ENCODE measurements at places on chromosomes 6 and 20. TPM values are rescaled to one million over a fixed set of nuclear protein-coding genes. Genes with fewer than 3 reads are reported as not detected.

DNA sequence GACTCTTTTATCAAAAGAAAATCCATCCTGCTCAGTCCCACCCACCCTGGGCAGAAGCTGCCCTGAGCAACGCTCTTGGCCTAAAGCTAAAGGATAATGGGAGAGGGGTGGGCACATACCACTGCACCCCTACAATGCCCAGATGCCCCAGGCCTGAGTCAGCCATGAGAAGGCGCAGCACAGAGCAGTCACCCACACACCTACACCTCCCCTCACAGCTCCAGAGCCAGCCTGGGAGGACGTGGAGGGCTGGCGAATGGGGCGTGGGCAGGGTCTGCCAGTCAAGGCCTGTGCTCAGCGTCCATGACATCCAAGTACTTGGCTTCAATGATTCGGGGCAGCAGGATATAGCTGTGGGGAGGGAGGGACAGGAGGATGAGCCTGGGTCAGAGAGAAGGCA, 11.5 kb downstream of the SLC4A11 start:
- no peak for DNase-seq

GRCh38 chr20:23146181-23146580, 60.1 kb upstream of the CD93 start:
- DNase-seq = no peak

GRCh38 chr20:32685541-32686529, 12.1 kb upstream of the C20orf203 start:
- no peak for DNase-seq

DNA sequence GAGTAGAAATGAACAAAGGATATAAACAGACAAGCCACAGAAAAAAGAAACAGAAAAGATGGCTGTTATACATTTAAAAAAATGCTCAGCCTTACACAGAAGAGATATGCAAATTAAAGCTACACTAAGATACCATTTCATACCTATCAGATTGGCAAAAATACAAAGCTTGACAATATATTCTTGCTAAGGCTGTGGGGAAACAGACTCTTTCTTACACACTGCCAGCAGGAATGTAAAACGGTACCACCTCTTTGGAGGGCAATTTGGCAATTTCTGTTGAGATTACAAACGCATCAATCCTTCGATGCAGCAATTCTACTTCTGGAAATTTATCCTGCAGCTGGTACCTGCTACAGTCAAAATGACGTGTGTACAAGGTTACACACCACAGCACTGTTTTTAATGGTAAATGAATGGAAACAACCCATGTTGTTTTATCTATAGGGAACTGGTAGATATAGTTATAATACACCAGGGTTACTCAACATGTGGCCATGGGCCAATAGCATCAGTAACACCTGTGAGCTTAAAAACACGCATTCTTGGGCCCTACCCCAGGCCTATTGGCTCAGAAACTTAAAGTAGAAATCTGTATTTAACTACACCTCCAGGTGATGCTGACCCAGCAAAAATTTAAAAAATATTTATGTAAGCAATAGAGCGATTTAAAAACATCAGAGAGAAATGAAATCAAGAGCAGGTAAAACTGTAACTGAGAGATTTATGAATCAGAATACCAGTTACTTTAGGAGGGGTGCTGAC, 53.3 kb downstream of the TRAM2 start:
- no peak for DNase-seq

DNA sequence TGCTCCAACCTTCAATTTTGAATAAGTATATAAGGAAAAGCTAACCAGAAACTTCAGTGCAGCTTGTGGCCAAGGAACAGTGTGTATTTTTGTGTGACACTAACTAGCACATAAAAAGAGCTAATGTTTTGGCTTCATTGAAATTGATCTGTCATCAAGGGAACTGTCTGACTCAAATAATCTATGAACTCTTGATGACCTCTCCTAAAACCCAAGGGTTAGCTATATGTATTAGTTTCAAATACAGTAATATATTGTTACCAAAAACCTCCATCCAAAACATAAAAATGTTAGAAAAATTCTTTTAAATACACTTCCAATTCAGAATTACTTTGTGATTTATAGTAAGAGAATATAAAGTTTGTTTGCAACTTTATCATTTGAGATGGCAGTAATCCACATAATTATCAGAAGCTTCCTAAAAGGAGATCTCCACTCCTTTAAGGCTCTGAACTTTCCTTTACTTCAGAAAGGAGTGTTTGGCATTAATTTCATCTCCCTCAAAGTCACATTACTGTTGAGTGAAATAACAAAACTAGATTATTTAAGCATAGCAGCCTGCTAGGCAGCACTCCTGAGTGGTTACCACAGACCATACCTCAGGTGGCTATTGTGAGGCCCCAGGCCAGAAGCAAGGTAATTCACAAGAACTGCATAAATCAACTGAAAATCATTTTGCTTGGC, 46.3 kb upstream of the HSF2 start:
- no peak for DNase-seq

DNA sequence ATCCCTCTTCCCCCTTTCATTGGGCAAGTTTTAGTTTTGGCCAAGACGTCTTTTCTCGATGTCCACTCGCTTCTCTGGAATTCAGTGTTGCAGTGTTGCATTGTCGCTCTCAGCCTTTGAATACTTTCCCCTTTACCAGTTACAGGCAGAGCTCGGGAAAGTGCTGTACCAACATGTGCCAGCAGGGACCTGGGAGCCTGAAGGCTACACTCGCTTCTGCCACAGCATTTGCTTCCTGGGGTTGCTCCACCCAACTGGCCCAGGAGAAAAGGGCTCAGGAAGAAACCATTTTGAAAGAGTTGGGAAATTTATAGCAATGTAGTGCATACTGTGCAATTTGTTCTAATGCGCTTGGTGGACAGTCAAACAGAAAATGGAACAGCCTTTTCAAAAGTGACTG, 78.6 kb downstream of the LINC00237 start:
- no peak for DNase-seq

GRCh38 chr6:71153755-71154325, 134.8 kb upstream of the OGFRL1 start:
- DNase-seq = no peak

DNA sequence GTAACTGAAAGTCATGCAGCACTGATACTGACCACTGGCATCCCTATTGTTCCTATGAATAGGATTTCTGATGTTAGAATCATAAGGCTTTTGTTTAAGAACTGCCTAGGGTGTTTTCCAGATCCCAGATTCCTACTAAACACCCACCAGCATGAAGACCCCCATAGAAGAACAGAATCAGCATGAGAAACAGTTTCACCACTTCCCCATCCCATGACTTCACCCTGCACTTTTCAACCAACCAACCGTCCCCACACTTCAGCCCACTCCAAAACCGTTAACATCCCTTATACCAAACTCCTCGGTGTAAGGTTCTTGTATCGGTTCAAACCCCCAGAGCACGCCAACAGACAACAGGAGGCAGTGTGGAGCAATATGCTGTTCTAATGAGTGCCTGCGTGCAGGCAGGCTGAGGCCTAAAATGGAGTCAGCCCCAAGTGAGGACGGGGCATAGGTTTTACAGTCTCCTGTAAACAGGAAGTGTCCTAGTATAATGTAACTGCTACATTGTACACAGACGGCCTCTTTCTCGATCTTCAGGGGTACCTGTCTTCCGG, 11.4 kb upstream of the SSTR4 start:
- DNase-seq = no peak

DNA sequence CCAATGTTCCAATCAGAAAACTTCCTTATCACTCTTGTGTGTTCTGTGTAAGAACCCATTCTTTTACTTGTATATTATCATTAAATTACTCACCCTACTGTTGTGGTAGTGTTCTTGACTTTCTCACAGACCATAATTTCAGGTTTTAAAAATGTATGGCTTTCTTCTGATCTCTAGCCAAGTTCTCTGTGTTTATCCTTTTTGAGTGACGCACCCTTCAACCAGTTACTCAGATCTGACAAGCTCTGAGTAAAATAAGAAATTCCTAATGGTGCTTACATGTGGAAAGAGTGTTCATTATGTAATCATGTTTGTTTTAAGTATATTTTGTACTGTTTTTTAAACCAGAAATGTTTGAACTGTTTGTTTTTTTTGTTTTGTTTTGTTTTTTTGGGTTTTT, 11.0 kb downstream of the TBPL1 start:
- DNase-seq = no peak

- DNase-seq = no peak
Observed at GRCh38 chr6:108417027-108417426, 122.2 kb downstream of the AFG1L start.

- no peak for DNase-seq
Observed at GRCh38 chr6:71621918-71622519, 264.3 kb upstream of the RIMS1 start.

DNA sequence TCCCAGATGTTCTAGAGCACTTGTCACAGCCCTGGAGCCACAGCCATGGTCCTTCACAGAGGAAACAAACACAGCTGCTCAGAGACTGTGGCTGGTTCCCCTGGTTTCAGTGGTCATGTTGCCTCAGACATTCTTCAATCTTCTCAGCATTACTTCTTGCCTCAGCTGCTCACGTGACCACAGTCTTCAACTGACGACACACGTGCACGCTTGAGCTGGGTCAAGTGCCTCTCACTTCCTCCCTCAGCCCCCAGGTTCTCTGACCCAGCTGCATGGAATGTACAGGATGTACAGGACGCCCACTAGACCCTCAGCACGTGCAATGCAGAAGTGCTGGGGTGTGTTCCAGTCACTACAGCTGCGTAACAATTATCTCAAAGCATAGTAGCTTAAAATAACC, 159.8 kb upstream of the GGTLC1 start:
- no peak for DNase-seq

The CENPB gene
- 30.5 TPM for total RNA-seq

The PXT1 gene
- not detected for total RNA-seq

The MROH8 gene
- 5.1 TPM for total RNA-seq

All from liver (tissue), 10 donors.